ENCODE measurements at places on chromosomes 1 and 21.

DNA sequence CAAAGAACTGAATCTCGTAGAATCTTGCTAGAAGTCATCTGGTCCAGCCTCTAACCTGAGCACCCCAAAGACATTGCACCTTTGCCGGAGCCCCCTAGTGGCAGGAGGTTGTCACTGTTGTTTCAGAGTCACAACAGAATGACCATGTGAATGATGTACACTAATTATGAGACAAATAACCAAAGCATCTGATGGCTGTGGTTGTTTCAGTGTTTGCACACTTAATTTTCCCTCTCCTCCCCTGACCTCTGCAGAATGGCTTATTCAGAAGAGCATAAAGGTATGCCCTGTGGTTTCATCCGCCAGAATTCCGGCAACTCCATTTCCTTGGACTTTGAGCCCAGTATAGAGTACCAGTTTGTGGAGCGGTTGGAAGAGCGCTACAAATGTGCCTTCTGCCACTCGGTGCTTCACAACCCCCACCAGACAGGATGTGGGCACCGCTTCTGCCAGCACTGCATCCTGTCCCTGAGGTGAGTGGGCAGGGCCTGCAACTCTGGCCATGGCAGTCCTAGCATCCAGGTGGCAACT, 26.4 kb downstream of the TRAF5 start:
- DNase-seq: peak; percentile 66

DNA sequence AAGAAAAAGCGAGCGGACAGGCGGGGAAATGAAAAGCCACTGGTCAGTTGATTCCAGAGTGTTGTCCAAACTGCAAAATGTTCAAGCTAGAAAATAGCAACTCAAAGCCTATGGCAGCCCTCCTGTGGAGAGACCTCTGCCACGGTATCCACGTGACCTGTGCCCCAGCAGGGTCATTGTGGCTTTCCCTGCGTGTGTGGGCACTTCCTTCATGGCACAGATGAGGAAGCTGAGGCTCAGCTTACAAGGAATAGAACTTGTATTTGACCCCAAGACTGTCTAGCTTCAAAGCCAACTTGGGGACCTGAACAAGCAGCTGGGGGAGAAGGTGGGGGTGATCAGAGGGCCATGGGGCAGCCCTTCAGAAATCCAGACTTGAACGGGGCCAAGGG, 15.6 kb upstream of the PLEKHG5 start:
- DNase-seq: no peak

GRCh38 chr1:244830639-244831038, 4.8 kb upstream of the COX20 start:
- DNase-seq: no peak

DNA sequence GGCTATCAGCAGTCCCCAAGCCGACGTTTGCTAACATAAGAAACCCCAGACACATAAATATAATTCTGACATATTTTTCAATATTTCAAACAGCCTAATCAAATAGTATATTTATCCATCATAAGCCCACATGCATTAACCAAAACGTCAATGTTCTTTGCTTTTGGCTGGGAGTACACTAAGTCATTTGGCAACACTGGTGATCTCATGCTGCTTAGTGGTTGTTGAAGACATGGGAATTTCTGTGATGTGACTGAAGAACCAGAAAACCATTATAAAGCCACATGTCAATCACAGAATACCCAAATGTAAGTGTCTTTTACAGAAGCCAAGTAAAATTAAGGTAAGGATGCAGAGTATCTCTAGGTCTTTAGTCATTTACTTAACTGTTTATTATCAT, 57.6 kb downstream of the PLPPR5 start:
- no peak for DNase-seq

- DNase-seq: no peak
Measured at GRCh38 chr1:222123111-222123510, 381.2 kb upstream of the DUSP10 start.
